ENCODE measurements at places on chromosomes 16 and 17.

- no peak for DNase-seq
These were observed 143.9 kb downstream of the CMIP start for GRCh38 chr16:81588326-81589081.

DNA sequence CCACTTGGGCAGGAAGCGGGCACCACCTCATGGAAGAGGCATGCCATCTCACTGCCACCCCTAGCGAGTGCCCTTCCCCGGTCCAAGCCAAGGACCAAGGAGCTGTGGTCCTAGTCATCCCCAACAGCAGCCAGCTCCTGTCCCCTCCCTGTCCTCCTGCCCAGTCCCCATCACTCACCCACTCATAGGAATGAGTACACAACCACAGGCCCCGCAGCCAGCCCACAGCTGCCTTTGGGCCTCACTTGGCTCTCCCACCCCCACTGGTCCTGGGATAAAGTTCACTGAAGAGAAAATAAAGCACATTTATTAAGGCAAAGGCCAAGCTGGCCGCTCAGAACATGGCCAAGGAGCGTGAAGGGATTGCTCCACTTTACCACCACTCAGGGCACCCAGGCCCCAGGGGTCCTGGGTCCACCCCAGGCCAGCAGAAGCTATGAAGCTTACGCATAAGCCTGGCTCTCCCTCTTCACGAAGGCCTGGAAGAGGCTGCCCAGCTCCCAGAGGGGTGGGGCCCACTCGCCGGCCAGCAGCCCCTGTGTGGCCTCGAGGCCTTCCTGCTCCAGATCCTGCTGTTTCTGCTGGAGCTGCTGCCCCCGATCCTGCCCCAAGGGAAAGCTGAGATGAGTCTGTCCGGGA is 3.6 kb downstream of the SCRN2 start:
- DNase-seq = no peak

DNA sequence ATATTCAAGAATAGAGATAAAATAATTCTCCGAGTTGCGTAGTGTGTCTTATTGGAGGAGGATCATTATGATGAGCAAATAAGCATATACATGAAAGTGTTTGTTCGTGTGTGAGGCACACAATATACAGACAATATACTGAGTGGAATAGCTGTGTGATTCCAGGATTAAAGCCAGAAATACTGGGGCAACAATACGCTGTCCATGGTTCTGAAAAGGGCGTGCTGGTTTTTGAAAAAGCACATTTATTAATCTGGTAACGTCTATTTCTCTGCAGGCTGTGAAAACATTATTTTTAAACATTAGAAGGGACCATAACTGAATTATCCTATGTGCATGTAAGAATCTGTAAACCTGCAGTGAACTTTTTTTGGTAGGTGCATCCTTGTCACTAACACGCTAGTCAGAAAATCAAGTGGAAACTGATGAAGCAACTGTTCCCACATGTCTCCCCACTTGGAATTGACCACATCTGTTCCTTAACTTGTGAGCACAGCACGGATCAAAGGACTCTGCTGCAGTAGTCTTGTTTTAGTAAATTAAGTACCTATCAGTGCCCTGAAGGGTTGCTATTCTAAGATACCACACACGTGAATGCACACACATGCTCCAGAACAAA is 346.0 kb downstream of the GRIN2A start:
- no peak for DNase-seq

- peak; percentile 72 for DNase-seq
These were observed 37.7 kb downstream of the RNF135 start for GRCh38 chr17:31008374-31009041.

DNA sequence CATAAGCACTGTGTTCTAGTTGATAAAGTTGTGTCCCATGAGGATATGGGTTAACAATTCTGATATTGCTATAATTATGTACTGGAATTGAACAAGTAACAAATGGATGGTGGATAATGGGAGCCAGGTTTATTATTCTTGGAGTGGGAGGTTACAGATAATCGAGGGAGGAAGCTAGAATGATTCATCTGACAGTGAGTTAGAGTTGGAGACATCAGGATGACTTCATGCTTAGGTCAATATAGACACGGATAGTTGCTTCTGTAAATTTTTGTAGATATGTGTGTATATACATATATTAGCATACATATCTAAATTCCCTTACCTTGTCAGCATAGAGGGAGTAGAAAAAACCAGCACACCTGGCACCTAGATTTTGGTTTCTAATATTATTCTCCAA is 293.4 kb downstream of the SHISA9 start:
- DNase-seq = no peak

Data from GM13977 (cell line).